ENCODE measurements at places on chromosomes 5 and 9. TPM values are rescaled to one million over a fixed set of nuclear protein-coding genes. Genes with fewer than 3 reads are reported as not detected.

GRCh38 chr5:165015547-165015946 is 1510.1 kb downstream of the MAT2B start:
- DNase-seq, result no peak

GRCh38 chr9:137312852-137313325 is 10.8 kb upstream of the NRARP start:
- DNase-seq, result peak; percentile 41

The LECT2 gene
- not detected for polyA plus RNA-seq

- DNase-seq, result no peak
Measured at GRCh38 chr9:95040106-95040505, 277.4 kb downstream of the FANCC start.

DNA sequence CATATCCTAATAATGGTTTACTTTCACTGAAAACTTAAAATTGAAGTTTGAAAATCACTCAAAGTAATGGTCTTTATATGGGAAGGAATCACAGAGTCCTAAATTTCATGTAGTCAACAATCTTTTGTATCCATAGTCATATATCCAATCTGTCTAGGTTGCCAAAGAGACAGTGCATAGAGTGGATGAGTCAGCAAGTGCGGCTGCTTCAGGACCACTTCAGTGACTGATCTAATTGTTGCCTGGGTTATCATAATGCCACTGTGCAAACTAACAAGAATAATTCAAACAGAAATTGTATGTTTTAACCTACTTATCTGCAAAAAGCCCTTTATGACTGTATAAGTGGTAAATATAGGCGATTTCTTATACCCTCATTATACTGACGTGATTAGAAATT is 211.3 kb upstream of the PRR16 start:
- no peak for DNase-seq

DNA sequence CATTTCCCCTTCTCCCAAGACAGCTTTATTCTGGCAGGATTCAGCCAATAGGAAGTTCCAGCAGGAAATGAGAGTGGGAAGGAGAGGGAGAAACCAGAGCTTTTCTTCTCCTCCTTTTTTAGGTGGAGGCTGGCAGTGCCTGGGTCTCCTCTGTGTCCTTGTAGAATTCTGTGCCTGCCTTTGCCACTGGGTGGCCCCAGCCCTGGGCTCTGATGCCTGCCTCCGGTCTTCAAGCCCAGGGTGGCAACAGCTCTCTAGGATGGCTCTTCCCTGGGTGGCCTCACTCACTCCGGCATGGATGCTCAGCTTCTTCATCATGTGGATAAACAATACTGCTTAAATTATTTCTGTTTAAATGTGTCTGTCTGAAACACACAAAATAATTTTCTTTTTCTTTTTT is 694.8 kb downstream of the SEMA5A start:
- no peak for DNase-seq

DNA sequence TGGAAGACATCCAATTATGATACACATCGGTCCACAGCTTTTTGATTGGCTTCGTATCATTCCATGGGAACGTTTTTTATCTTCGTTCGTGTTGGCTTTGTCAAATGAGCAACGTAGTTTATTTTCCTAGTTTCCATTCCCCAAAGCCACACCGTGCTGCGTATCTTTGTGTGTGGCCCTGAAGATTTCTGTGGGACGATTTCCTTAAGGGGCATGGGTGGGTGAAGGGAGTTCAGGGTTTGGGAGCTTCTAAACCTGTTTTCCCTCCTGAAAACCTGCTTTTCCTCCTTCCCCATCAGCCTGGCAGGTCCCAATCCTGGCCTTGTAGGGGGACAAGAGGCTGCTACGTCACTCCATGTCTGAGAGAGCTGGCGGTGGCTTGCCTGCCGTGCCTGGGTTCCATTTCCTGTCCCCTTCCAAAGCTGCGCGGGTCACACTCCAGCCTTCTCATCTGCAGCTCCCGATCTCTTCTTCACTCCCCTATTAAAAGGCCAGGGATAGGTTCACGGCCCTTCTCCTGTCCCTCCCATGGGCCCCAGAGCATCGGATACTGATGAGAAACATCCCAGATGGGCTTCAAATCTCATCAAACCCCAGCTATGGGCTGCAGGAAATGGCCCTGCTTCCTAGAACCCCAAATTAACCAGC is 23.5 kb upstream of the ASS1 start:
- no peak for DNase-seq

DNA sequence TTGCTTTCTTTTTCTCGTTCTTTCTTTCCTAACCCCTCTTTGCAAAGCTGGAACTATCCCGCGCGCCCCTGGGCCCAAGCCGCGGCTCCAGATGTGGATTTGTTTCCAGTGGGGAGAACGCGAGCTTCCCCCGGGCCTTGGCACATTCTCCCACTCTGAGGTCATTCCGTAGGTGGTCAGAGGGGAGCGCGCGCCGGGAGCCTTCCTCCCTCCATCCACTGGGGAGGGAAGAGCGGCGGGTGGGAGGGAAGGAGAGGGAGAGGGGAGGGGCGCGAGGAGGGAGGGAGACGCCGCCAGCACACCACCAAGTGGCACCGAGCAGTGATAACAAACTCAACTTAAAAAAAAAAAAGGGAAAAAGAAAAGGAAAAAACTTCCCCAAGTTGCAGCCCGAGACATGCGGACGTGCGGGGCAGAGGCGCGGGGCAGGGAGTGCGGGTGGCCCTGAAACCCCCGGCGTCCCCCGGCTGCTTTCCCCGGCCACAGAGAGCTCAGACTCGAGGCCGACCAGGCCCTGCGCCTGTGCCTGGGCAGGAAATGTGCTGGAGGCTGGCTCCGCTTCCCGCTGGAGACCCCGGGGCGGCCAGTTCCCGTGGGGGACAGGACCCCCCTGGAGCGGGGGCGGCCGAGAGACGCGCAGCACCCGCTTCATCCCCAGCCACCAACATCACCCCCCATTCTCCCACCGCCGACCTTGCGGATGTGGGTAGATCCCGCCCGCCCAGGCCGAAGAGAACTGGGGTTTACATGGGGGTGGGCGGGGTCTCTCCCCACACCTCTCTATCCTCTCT is 3.1 kb downstream of the IER5L start:
- DNase-seq, result peak; percentile 96

DNA sequence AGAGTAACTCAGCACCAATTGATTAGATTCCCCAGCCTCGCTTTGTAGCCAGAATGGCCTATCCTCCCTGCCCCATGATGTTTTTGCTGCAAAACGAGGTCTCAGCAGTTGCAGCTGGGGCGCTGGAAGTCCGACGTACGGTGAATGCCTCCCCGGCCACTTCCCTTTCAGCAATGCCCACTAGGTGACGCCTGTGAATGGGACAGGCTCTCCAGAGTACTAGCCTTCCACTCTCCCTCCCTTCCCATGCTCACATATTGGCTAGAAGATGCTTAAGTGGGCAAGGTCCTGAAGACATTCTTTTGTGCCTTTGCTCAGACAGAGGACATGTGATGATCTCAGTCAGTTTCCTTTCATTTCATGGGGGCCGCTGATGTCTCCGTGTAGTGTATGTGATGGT is 50.8 kb downstream of the DMRT2 start:
- peak; percentile 83 for DNase-seq

DNA sequence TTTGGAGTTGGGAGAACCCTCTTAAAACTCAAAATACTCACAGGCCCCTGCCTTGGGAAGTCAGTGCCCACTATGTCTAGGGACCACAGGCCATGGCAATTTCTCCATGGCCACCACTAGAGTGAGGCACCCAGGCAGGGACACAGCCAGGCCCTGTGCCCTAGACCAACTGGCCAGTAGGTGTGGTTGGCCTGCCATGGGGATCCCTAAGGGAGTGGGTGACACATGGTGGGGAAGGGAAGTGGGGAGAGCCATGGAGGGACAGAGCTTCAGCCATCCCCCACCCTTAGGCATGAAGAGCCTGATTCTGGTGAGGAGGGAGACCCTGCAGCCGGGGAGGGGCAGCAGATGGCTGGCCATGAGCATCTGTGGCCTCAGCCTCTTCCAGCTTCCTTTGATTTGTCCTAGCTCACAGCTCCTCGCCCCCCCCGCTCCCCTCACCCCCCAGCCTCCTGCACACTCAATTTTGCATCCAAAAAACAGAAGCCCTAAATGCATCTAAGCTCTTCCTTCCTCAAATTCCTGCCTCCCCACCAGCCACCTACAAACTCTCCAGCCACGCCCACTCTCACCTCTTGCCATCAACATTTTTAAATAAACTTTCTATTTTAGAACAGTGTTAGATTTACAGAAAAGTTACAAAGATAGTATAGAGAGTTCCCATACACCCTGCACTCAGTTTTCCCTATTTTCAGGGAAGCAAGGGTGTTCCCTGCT is 1.6 kb upstream of the DBN1 start:
- no peak for DNase-seq

DNA sequence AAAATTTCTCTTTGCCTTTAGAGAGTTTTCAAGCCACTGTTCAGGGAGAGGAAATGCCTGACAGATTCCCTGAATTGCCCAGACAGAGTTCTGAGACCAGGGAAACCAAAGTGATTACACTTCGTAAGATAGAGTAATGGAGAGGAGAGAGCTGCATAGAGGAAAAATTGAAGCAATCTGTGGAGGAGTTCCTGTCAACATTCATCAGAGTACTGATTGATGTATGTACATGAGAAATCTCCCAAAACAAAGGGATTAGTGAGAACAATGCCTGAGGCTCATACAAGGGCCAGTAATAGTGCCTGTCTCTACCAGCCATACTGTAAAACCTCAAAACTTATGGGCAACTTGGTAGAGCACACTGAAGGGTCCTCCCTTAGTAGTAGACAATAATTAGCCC is 79.0 kb upstream of the TRIM32 start:
- no peak for DNase-seq

The GRM6 gene
- polyA plus RNA-seq, result under 0.01 TPM

The ZDHHC11 gene
- polyA plus RNA-seq, result 5.8 TPM

- DNase-seq, result peak; percentile 66
Measured at GRCh38 chr9:69376651-69377050, 51.6 kb downstream of the ENTREP1 start.

The PCDH12 gene
- polyA plus RNA-seq, result 3.0 TPM

- DNase-seq, result no peak
Measured at GRCh38 chr5:50738864-50739263, 72.4 kb downstream of the PARP8 start.

- peak; percentile 97 for DNase-seq
Measured at GRCh38 chr9:36487482-36488388, 85.0 kb upstream of the MELK start.

DNA sequence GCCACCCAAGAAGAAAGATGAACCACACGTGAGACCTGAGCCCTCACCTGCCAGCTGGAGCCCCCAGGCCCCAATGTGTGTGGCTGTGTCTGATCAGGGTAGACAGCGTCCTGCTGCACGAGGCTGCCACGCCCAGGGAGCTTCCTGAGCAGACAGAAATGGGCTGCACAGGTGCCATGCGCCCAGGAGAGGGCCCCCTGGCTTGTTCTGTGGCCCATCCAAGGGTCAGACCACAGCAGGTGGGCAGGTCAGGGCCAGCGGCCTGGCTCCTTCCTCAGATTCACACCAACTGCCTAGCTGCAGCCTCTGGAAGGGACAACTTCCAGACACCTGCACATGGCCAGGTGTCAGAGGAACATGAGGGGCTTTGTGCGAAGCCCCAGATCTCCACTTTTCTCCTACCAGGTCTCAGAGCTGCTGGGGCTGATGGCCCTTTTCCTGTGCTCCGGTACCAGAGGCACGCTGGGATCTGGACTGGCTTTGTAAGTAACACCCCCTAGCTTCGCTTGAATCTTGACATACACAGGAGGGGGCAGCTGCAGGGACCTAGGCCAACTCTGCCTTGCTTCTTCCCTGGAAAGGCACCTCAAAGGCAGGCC is 10.8 kb downstream of the SARDH start:
- no peak for DNase-seq

The ANKHD1 gene
- 36.1 TPM for polyA plus RNA-seq

The LCN15 gene
- 2.1 TPM for polyA plus RNA-seq

The C6 gene
- 71.2 TPM for polyA plus RNA-seq

DNA sequence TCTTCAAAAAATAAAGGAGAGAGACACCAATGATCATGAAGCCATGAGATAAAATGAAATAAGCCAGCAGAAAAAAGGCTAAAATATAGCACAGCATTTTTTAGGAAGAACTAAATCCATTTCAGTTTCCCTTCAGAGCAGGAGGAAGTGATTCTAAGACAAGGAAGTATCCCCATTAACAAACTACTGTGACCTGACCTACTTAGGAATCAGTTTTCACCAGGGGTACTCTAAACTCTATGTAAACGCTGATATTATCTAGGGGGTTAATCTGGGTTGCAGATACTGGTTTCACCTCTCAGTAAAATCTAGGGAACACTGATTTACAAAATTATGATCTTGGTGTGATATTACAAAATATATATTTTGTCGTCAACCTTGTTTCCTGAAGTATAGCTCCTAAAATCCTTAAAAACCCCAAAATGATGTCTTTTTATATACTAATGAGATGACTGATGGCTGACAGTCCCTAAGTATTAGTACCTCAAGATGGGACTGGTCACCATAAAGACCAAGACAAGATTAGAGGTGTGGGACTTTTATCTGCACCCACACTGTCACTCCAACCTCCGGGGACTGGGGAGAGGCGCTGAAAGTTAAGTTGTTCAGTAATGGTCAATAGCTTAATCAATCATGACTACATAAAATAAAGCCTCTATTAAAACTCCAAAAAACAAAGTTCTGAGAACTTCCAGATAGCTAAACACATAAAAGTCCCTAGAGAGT is 2.9 kb upstream of the FNBP1 start:
- no peak for DNase-seq

- DNase-seq, result no peak
Measured at GRCh38 chr5:38456657-38457399, 99.6 kb downstream of the LIFR start.

GRCh38 chr5:124179819-124180218 is 566.6 kb downstream of the ZNF608 start:
- no peak for DNase-seq

DNA sequence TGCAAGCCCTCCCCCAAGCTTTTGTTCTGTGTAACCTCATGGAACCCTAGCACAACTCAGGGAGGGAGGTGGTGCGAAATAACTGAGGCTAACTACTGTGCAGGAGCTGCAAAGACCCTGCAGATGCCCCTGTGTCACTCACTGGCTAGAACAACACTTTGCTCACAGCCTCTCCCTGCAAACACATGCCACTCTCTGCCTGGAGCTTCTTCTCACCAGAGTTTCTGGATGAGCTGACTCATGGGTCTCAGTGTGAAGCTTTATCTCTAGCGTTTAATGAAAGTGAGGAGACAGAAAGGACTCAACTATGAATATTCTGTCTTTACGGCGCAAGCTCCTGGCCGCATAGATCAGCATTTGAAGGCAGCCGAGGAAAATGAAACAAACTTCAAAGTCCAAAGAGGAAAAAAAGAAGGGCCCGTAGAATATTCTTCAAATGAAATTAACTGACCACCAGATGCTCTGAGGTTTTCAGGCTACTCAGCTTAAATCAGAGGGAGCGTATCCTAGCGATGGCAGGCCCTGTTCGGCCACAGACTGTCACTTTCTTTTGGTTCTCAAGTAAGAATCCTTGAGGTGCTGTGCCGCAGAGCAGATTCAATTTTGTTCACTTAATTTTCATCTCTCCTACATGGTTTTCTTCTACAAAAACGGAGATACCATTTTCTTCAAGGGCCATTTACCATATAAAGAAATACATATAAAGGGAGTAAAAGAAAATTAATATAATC is 77.7 kb upstream of the TAS2R1 start:
- no peak for DNase-seq

The ADAMTS16 gene
- polyA plus RNA-seq, result not detected

- no peak for DNase-seq
Measured at GRCh38 chr5:58012801-58013315, 447.0 kb downstream of the PLK2 start.

All from right cardiac atrium (tissue), 5 donors.